Suppressor macrophage treated with lipopolysaccharide for 1 hour (primary cell): ENCODE measurements at places on chromosomes 2 and 18.

DNA sequence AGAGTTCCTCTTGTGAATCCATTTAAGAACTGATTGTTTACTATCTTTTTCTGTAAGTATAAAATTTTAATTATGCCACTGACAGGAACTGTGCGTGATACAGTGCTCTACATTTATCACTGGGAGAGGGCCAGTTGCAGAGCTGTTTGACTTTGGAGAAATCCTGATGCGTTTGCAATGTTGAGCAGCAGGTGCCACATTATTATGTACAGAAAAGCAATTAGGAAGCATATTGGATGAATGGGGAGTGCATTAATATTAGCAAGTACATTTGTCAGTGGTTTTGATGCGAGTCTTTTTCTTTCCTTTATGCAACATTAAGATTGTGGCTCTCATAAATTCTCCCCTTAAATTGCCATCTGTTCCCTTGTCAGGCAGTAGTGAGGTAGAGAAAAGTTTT is 302.3 kb upstream of the FANCL start:
- DNase-seq: no peak

DNA sequence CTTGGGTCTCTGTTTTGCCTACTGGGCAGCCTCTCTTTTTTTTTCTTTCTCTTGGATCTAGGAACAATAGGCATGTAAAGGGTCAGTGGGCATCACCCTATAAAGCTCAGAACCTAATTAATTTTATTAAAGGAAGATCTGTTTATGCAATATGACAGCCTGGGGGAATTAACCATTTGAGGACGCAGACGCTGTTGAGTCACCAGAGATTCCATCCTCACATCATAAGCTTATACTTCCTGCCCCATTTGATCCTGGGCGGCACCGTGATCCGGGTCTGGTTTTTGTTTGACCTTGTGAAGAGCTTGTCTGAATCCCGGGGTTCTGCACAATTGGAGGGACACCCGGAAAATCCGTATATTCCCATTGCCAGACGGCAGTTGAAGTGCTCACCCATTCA is 16.8 kb upstream of the BCL11A start:
- DNase-seq: peak; percentile 51

DNA sequence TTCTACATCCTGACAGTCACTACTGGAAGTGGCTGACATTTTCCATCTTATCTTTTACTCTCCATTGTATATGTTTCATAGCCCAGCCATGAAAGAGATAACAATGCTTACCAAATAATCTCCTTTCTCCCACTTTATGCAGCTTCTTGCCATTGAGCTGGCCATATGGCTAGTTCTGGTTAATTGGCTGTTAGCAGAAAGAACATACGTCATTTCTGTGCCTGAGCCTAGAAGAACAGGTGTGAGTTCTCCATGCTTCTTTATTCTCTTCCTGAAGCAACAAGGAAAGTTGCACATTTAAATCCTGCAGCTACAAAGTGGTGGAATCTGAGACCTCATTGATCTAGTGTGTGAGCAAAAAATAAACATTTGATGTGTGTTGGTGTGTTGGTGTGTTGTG is 82.0 kb upstream of the FSHR start:
- no peak for DNase-seq

DNA sequence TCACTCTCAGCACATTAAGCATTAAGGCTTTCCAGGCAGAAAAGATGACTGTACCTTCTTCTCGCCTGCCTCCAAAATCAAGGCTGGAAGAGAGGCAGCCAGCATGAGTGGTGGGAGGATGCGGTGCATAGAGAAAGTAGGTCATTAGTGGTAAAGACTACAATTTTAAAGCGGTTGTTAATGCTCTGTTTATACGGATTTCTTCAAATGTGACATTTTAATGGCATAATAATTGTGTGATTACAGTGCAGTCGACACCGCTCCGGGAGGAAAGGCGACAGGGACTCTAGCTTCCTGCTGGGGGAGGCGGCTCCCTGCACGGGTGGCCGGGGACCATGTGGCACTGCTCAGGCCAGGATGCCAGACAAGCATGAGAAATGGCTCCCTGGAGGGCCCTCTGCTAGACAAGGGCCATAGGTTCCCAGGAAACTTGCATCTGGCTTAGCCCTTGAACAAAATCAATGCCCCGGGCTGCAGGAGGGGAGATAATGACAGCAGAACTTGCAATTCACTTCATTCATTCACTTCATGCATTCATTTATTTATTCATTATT is 129.6 kb downstream of the GALNT14 start:
- no peak for DNase-seq

DNA sequence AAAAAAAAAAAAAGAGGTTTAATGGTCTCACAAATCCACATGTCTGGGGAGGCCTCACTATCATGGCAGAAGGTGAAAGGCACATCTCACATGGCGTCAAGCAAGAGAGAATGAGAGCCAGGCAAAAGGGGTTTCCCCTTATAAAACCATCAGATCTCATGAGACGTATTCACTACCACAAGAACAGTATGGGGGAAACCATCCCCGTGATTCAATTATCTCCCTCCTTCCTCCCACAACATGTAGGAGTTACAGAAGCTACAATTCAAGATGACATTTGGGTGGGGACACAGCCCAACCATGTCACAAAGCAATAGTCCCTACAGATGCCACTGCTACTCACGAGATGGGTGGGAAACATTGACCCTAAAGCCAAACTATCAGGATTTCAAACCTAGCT is 392.7 kb upstream of the ID2 start:
- DNase-seq: no peak

DNA sequence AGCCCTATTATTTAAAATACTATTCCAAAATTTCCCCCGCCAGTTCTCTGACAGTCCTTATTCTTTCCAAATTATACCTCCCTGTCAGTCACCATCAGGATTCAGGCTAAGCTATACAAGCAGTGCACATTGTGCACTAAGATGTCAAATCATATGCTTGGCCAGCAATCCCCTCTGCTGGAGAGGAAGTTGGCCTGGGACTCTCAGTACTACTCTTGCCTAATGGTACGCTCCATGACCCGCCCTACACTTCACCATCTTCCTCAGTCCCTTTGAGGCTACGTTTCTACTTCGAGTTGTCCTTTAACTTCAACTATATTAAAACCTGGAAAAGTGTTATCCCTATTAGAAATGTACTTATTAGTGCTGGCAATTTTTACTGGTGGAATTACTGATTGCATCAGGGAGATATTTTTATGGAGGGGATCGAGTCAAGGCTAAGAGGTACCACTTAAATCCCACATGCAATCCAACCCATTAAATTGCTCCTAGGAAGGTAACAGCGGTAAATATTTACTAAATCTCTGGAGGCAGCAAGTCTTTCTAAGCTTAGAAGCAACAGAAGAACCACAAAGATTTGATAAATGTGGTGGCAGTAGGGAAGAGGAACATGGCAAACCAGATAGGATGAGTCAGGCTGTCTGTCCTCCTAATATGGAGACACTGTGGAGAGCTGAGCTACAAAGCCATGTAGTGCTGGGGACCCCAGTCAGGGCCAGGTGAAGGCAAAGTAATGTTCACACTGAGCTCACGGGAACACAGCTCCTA is 2.7 kb downstream of the USP40 start:
- DNase-seq: peak; percentile 67
